Islet precursor cell (in vitro differentiated cells): ENCODE measurements at places on chromosomes 7 and 10.

DNA sequence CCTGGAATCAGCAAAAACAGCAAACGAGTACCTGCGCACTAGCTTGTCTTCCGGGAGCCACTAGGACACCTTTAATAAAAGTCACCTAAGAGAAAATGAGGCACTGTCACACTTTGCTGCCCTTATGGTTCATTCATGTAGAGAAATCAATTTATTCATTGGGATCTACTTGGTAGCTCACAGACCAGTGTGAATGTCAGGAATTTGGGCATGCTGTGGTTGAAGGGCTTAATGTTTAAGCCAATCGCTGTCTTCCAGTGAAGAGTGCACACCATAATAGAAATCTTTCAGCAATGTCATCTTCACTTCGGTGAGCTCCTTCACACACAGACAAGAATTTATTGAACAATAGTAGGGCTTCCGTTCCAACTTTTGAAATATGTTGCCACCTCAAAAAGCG lies 65.1 kb downstream of the MARCHF5 start:
- no peak for DNase-seq

DNA sequence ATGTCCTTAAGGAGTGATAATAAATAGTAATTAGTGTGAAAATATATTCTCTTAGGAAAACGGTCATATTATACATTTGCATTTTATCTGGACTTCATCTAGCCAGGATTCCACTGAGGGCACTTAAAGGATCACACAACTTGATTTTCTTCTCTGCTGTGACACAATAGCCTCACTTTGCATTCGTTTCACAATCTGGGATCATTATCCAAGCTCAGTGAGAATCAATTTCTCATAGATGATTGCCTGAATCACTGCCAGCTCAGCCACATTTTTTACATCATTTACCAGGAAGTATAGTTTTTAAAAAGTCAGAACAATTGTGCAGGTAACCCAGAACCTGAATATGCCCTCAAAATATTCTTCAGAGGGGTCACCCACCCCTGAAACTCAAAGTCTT lies 68.9 kb downstream of the PTPRZ1 start:
- DNase-seq = no peak

DNA sequence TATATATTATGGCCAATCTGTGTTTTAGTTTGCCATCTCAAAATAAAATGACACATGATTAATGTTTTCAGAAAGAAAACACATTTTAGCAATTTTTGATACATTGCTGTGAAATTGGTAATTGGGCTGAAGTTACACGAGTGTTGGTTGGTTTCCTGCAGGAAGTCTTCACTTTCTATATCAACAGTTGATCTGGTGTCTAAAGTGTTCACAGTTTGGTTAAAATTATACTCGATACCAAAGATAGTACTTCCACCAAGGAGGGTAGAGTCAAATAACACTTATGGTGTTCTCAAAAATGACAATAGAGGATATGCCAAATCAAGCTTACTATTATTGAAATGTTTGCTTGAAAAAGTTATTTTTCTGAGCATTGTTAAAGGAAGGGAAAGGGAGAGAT lies 120.3 kb upstream of the GLCCI1 start:
- no peak for DNase-seq

DNA sequence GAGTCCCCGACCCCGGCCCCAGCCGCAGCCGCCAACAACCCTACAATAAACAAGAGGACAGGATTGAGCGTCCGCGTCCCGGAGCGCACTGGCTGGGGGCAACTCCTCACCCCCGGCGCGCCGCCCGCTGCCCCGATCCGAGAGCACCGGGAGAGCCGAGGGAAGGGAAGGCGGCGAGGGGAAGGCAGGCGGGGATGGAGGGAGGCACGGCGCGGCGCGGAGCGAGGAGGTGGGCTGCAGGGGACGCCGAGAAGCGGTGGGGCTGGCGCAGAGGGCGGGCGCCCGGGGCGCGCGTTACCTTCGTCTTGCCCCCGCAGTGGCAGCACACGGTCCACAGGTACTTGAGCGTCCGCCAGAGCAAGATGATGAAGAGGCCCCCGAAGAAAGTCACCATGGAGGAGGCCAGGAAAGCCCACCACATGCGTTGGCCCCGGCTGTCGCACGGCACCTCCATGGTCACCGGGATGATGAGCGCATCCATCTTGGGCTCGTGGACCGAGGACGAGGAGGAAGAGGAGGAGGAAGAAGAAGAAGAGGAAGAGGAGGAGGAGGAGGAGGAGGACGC lies 559 bp downstream of the KCNMA1 start:
- DNase-seq = peak; percentile 63

DNA sequence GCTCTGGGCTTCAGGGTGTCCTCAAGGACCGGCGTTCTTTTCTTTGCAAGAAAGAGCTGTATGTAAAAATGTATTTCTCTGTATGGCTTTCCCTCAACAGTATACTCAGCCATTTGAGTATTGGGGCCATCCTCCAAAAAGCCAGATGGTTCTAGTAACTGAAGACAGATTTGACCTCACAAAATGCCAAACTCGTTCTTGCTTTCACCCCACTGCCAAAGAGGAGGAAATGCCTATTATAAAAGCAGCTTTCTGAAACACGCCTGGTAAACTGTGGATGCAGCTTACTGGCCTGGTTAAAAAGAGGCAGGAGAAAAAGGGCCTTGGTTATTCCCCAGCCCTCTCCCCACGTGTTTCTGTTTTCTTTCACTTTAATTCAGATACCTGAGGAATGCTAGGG lies 7.7 kb upstream of the HTR5A start:
- no peak for DNase-seq

GRCh38 chr7:91293840-91294239 lies 29.6 kb downstream of the FZD1 start:
- DNase-seq = no peak

DNA sequence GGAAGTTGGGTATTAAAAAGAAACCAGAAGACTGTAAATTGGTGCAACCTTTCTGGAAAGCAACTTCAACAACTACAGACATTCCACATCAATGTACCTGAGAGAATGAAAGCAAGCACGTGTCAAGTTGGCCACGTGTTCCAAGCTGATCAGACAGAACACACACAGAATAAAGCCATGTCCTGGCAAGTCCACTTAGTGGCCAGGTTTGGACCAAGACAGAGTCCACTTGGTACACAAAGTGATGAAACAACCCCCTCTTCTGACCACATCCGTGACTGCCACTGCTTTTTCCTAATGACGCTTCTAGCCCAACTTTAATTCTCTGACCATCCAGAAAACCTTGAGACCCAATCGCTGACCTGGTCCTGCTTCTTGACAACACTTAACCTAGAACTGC lies 109.4 kb downstream of the ABLIM1 start:
- peak; percentile 66 for DNase-seq
